ENCODE measurements at places on chromosomes 2 and 18. TPM values are rescaled to one million over a fixed set of nuclear protein-coding genes. Genes with fewer than 3 reads are reported as not detected.

Gene UPP2
- total RNA-seq: not detected

- no peak for DNase-seq
Measured at GRCh38 chr2:217409949-217410680, 550.3 kb upstream of the TNP1 start.

- DNase-seq: no peak
Measured at GRCh38 chr2:9984217-9984739, 32.8 kb downstream of the GRHL1 start.

DNA sequence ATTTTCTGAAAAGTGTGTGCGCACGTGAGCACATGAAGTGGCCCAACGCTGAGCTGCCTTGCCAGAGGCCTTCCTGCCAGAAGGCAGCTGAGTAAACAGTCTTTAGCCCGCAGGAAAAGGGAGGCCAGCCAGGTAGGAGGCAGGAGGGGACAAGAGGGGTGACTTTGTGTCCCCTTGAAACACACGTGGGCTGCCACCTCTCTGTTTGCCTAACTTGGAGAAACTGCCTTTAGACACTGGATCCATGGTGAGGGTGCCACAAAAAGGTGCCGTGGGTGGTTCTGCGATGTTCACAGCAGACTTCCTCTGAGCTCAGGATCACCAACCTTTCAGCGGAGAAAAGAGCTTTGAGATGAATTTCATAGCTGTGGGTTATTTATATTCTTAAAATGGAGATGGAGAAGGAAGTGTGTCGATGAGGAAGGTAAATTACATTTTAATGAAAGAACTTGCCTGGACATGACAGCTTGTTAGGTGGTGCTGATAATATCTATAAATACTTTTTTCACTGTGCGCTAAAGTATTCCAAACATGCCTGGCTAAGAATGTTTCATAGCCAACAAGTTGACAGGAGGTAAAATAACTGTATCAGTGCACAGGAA is 36.6 kb upstream of the ASB1 start:
- no peak for DNase-seq

GRCh38 chr2:238440767-238441166 is 14.0 kb downstream of the ASB1 start:
- no peak for DNase-seq

GRCh38 chr18:79534356-79534755 is 138.6 kb downstream of the NFATC1 start:
- DNase-seq: no peak

GRCh38 chr18:80046011-80046410 is 11.8 kb downstream of the RBFA start:
- no peak for DNase-seq

DNA sequence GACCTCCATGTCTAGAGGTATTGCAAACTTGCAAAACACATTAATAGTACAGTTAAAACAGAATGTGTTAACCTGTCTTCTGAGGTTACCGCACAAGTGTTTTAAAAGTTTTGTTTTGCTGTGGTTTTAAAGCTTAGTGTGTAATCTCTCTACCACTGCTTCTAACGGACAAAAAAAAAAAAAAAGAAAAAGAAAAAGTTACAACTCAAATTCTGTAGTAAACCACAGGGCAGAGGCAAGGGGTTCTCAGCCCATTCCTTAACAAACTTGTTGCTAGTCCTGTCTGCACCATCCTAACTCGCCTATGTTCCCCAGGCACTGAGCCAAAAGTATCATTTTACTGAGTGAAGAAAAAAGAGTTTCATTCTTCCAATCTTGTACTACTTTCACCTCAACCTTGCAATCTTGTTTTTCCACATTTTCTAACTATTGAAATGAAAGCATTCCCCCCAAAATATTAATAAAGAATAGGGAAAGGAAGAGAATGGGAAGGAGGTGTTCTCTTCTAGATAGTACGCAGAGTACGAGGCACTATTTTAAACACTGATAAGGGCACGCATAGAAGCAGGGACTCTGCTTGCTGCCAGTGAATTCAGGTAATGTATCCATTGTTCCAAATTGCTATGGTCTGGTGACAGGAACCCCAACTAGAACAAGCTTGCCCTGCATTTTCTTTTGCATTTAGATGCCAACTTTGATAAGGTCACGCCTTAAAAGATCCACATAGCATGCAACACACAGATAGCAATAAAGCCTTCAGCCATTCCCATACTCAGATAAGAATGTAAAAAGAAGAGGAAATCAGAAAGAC is 47.1 kb downstream of the IKZF2 start:
- DNase-seq: no peak

- DNase-seq: no peak
Measured at GRCh38 chr2:80624062-80624461, 319.5 kb upstream of the LRRTM1 start.

GRCh38 chr2:241232736-241233575 is 44.5 kb downstream of the ANO7 start:
- DNase-seq: no peak

- DNase-seq: no peak
Measured at GRCh38 chr2:151186011-151186410, 75.7 kb downstream of the RBM43 start.

DNA sequence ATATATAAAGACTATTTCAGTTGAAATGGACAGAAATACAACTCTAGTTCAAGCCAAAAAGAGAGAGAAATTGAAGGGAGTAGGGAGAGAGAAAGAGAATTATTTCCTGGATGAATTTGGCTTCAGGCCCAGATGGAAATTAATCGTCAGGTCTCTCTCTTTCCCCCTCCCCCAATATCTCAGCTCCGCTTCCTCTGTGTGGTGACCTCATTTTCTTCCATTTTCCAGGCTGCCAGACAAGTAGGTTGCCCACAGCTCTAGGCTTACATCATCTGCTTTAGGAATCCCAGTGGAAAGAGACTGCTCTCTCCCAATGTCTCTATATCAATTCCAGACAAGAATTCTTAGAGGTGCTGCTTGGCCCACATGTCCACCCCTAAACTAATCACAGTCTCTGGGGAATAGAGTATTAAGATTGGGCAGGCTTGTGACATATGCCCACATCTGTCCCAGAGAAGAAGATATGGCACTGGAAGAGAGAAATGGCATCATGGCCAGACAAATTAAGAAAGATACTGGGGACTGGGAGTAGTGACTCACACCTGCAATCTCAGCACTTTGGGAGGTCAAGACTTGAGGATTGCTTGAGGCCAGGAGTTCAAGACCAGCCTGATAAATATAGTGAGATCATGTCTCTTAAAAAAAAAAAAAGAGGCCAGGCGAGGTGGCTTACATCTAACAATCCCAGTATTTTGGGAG is 37.2 kb upstream of the CFAP36 start:
- no peak for DNase-seq

GRCh38 chr2:70920367-70920715 is 15.4 kb upstream of the ATP6V1B1 start:
- DNase-seq: no peak

- no peak for DNase-seq
Measured at GRCh38 chr2:232315923-232316299, 62.6 kb upstream of the ALPP start.

- DNase-seq: no peak
Measured at GRCh38 chr2:11365096-11365879, 20.9 kb upstream of the ROCK2 start.

Gene CDH7
- total RNA-seq: not detected

DNA sequence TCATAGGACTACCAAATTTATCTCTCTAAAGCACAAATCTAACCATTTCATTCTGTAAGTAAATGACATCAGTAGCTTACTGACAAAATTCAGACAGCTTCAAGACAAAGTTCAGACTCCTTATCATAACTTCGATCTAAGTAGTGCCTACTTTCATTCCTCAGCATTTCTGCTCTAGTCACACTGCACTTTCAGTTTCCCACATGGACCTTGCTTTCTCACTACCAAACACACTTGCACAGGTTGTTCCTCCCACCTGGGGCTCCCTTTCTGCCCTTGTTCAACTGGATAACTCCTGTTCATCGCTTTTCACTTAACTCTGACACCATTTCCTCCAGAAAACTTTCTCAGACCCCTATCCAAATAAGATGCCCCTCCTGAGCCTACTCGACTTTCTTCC is 22.1 kb upstream of the CCDC150 start:
- DNase-seq: no peak

Gene DYNAP
- total RNA-seq: not detected

DNA sequence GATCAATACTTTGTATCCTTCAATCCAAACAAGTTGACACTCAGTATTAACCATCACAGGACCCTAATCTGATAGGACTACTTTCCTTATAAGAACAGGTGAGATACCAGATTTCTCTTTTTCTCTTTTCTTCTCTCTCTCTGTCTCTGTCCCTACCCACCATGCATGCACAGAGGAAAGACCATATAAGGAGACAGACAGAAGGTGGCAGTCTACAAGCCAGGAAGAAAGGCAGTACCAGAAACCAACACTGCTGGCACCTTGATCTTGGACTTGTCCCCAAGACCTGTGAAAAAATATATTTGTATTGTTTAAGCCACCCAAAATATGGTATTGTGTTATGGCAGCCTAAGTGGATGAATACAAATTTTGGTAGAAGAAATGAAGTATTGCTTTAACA is 156.2 kb upstream of the KCNH7 start:
- DNase-seq: no peak

- no peak for DNase-seq
Measured at GRCh38 chr18:46716336-46716735, 40.5 kb downstream of the ST8SIA5 start.

- no peak for DNase-seq
Measured at GRCh38 chr18:13126966-13127598, 91.5 kb upstream of the LDLRAD4 start.

GRCh38 chr2:5913711-5914395 is 221.7 kb downstream of the SOX11 start:
- no peak for DNase-seq

Gene SPHKAP
- total RNA-seq: not detected

Gene FBXO36
- 0.74 TPM for total RNA-seq

Gene POTEI
- not detected for total RNA-seq

GRCh38 chr18:5519448-5520298 is 24.1 kb downstream of the EPB41L3 start:
- no peak for DNase-seq

DNA sequence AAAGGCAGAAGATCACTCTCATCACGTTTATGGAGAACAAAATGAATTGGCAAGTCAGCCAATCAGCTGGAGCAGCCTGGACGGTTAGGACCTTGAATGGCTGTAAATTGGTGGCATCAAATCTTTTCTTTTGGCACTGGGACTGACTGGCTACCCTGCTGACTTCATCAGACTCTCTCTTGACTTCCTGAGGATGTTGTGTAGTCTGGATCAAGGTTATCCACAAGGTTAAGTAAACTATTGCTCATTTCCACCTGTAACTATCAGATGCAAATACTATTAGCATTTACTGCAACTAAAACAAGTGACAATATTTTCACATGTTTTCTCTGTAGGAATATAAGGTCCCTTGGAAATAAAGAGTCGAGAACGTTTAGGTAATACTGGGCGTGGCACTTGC is 134.3 kb upstream of the RASGRP3 start:
- DNase-seq: no peak

DNA sequence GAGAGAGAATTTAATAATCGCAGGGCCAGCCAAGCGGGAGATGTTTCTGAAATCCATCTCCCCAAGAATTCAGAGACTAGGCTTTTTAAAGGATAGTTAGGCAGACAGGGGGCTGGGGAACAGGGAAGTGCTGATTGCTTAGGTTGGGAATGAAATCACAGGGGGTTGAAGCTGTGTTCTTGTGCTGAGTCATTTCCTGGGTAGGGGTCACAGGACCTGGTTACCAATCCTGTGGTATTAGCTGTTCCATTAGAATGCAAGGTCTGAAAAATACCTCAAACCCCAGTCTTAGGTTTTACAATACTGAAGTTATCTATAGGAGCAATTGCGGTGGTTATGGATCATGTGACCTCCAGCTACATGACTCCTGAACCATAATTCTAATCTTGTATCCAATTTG is 4.6 kb downstream of the SP140 start:
- no peak for DNase-seq

Gene IGFBP5
- not detected for total RNA-seq

Gene TXNDC2
- not detected for total RNA-seq

DNA sequence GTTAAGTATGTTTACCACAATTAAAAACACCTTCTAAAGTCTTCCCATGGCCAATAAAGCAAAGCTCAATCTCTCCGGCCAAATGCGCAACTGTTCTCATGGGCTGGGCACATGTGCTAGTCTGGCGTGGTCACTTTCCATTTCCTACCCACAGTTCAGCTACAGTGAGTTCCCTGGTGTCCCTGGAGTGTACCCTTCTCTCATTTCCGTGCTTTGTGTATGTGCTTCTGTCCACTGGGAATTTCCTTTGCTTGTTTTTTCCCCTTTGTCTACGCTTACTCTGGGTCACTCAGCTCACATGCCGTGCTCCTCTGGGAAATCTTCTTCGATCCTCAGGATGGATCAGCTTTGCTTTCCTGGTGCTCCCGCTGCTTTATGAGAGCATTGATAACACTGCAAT is 69.6 kb upstream of the GYPC start:
- DNase-seq: no peak

GRCh38 chr18:63752636-63753035 is 22.6 kb upstream of the SERPINB7 start:
- no peak for DNase-seq

Gene IL36RN
- total RNA-seq: not detected

Gene TPO
- total RNA-seq: not detected

Gene KCNIP3
- not detected for total RNA-seq

DNA sequence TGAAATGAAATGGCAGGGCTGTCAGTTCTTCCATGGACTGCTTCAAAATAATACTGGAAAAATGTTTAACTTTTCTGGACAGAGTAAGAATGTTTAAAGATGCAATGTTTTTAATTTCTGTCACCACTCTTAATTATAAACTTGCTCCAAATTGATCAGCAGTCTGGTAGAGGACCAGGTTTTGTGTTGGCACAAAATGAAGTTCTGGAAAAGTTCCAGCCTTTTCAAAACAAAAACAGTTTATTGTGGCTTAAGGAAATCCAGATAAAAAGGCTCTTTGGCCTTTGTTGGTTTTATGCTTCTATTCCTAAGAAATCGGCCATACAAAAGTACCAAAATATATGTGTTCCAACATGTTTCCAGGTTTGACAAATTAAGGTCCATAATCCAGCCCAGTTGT is 48.8 kb downstream of the PTRHD1 start:
- no peak for DNase-seq

GRCh38 chr2:1438972-1439371 is 25.7 kb downstream of the TPO start:
- no peak for DNase-seq

- DNase-seq: peak; percentile 71
Measured at GRCh38 chr2:73268830-73269685, 15.2 kb downstream of the FBXO41 start.

- DNase-seq: no peak
Measured at GRCh38 chr18:49481317-49481716, 5.7 kb downstream of the C18orf32 start.

- no peak for DNase-seq
Measured at GRCh38 chr2:112151701-112152440, 13.7 kb downstream of the FBLN7 start.

GRCh38 chr2:43490252-43490786 is 105.5 kb downstream of the THADA start:
- DNase-seq: no peak

GRCh38 chr2:105712981-105713596 is 31.6 kb upstream of the NCK2 start:
- no peak for DNase-seq

- no peak for DNase-seq
Measured at GRCh38 chr2:236743039-236743920, 173.7 kb downstream of the ACKR3 start.

Data from CD8-positive, alpha-beta memory T cell (primary cell).